Stimulated activated CD8-positive, alpha-beta memory T cell treated with anti-CD3 and anti-CD28 coated beads, Interleukin-2, amount 100 ng/mL, for 48 hours (primary cell): ENCODE measurements at places on chromosomes 13 and 19.

- no peak for DNase-seq
Measured at GRCh38 chr13:98007001-98007400, 53.5 kb downstream of the IPO5 start.

DNA sequence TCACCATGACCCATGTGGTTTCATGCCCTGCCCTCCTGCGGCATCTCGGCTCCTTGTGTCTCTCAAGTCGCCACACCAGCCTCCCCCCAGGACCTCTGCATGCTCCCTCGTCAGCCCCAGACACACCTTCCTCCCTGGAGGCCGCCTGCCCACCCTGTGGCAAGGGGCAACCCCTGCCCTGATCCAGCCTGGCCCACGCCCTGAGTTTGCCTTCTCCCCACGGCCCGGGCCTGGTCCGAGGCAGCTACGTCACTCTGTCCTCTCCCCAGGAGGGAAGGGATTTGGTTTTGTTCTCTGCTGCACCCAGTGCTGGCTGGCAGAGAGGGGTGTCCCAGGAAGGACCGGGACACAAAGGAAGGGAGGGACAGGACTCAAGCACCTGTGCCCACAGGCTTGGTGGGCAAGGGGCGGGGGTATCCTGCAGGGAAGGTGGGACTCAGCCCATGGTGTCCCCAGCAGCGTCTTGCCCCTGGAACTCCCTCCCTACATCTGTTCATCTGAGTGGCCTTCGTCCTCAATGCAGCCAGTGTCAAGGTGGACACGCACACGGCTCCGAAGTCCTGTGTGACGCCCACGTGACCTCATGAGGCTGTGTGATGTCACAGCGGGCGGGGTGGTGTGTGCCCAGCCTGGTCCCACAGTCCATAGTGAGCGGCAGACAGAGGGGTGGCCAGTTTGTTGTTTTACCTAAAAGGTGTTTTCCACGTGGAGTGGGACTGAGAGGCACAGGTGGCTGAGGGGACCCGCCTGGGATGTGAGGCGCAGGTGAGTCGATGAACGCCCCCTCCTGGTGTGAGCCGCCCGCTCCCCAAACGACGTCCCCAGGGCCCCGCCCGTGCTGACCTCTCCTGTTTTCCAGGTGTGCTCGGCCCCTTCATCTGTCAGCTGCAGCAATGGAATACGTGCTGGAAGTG is at the start of gene TEX29:
Gene TEX29, plus strand, starts transcription at position 645 of the 914 bp plus-strand sequence. Its CDS starts 249 bp downstream, at position 894.
- no peak for DNase-seq

DNA sequence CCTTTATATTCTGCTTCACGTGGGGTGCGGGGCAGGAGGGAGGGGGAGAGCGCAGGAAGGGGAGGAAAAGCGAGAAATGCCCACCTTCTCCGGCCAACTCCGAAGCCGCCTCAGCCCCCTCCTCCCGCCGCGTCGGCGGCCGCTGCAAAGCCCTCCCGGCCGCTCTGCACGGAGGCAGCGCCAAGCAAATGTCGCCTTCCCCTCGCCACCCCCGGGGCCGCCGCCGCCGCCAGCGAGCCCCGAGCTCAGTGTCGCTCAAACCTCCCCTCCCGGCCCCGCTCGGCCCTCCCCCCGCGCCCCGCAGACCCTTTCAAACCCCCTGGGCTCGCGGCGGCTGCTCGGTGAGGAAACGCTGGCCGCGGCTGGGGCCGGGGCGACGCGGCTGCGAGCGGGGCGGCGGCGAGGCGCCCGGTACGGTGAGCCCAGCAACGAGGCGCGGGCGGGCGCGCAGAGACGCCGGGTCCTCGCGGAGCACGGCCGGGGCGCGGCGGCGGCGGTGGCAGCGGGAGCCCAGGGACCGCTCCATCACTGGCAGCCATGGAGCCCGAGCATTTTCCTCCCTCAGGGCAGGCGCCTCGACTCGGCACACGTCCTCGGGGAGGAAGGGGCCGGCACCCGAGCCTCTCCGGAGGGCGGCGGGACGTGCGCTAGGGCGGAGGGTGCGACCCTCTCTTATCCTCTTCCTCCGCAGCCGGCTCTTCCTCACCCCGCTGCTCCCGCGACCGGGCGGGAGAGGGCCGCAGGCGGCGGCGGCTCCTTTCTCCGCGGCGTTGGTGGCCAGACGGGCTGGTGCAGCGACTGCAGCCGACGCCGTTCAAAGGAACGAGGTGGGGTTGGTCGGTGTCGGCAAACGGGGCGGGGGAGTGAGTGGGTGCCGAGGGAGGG is 463 bp upstream of the TSC22D1 start:
- DNase-seq: peak; percentile 13

GRCh38 chr19:38564981-38565690 is 52.6 kb downstream of the MAP4K1 start:
- peak; percentile 24 for DNase-seq

- no peak for DNase-seq
Measured at GRCh38 chr19:1151917-1152587, 22.0 kb downstream of the SBNO2 start.

DNA sequence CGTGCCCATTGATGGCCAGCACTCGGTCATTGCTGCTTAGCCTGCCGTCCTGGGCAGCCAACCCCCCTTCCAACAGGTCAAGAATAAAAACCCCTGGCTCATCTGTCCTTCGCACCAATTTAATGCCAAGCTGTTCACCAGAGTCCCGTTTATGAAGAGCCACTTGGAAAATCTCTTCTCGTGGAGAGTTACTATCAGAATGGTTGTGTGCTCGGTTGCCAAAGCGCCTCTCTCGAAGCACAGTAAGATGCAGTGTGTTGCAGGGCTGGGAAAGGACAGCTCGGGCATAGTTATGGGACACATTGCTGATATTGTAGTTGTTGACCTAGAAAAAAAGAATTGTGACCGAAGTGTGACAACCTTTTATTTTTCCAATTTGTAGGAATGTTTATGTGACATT is 57.9 kb downstream of the LNX2 start:
- no peak for DNase-seq

- peak; percentile 35 for DNase-seq
Measured at GRCh38 chr19:14337510-14337909, 43.7 kb upstream of the ADGRE5 start.

GRCh38 chr19:39304701-39305571 is 8.7 kb downstream of the IFNL1 start:
- DNase-seq: no peak

DNA sequence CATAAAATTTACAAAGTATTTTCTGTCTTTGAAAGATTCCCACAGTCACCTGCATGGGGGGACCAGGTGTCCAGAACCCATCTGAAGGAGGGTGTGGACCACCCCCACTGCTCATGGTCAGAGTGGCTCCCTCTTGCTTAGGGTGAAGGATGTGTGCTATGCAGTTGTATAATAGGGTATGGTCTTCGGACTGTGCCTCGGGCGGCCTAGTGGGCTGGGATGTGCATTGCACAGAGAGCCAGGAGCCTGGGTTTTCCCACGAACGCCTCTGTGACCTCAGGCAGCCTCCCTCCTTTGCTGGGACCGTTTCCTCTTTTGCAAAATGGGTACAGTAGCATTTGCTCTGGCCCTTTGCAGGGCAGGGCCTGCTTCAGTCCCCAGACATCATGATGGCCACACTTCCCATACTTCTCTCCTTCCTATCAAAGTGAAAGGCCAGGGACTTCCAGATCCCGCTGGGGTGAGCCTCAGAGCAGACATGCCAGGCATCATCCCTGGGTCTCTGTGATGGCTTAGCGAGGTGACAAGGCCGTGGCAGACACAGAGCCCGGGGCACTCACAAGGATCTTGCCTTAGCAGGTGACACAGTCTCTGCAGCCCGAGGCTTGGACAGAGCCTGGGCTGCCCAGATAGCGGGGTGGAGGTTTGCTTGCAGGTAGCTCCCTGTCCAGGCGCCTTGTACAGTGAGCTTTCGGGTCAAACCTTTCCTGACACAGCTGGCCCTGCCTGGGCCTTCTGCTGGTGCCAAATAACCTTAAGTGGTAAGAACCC is 59.4 kb upstream of the ZNF536 start:
- DNase-seq: no peak

- DNase-seq: no peak
Measured at GRCh38 chr13:33645591-33646554, 172.1 kb upstream of the RFC3 start.

DNA sequence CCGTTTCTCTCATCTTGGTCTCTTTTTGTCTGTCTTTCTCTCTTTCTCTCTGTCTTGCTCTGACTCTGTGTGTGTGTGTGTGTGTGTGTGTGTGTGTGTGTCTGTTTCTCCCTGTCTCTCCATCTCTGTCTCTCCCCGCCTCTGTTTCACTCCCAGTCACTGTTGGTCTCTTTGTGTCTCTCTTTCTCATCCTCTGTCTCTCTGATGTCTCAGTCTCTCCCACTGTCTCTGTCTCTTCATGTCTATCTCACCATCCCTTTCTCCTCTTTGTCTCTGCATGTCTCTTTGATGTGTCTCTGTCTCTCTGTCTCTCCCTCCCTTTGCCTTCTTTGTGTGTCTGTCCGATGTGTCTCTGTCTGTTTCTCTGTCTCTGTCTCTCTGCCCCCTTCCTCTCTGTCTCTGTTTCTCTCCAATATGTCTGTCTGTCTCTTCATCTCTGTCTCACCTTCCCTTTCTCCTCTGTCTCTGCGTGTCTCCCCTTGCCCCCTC is 2.5 kb downstream of the NFIC start:
- DNase-seq: no peak

GRCh38 chr19:58476498-58477015 is 405 bp downstream of the ZNF446 start:
- no peak for DNase-seq

DNA sequence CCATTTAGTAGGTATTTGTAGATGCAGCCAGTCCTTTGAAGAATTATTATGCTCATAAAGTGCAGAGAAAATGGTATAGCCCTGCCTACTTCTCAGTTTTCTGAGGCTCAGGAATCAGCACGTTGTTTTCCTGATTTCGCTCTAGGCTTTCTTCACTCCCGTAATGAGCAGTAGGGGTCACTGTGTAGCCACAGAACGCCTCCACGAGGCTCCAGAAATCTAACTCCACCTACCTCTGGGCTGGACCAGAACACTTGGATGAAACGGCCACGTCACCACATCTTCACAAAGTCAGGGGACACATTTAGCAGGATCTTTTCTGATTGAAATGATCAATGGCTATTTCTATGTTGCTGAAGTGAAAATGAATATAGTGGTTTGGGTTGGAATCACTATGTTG is 49.8 kb upstream of the GTF3A start:
- no peak for DNase-seq

GRCh38 chr19:47511128-47511517 is 3.7 kb downstream of the NAPA start:
- no peak for DNase-seq

- DNase-seq: no peak
Measured at GRCh38 chr13:50526661-50527071, 316.8 kb downstream of the DLEU7 start.

DNA sequence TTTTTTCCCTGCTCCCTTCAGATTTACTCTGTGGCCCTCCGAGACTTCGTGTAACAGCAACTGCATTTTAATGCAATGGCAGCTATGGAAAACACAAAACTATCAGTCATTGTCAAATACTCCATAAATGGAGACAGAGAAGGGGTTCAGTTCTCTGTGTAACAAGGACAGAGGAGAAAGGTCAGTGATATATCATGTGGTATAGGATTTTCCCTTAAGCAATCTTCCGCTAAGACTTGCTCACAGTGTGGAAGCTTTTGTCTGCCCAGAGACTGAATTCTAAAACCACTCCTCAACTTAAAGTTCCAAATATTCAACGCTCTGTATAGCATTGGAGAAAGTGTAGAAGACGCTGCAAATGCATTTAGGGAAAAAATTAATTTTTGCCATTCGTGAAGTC is 111.3 kb upstream of the EDNRB start:
- DNase-seq: no peak

GRCh38 chr19:1110809-1111640 is 7.2 kb downstream of the GPX4 start:
- DNase-seq: no peak
